ENCODE measurements at places on chromosomes 6 and 20.

- no peak for DNase-seq
Measured at GRCh38 chr6:158037771-158038170, 56.1 kb downstream of the SYNJ2 start.

GRCh38 chr6:150987371-150987828 is 121.9 kb downstream of the MTHFD1L start:
- no peak for DNase-seq

DNA sequence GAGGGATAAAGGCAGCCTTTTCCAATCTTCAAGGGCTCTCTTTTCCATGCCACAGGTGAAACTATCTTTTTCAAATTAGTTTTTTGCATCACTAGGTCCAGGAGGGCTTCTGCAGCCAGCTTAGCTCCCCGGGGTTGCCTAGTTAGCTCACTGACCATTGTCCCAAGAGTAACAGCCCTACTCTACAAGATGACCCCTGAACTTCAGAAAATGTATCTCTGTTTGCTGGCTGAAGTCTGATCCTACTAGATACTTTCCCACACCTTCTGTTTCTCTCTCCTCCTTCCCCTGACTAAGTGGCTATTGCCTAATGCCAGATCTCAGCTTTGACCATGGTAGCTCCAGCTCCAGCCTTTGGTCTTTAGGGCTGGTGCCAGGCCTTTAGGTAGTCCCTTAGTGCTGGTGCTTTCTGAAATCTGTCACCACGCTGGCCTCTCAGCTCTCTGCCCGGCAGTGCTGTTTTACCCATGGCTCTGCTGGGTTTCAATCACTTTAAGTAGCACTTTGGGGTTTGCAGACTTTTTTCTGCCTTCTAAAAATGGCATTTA is 255.1 kb downstream of the RNGTT start:
- no peak for DNase-seq

DNA sequence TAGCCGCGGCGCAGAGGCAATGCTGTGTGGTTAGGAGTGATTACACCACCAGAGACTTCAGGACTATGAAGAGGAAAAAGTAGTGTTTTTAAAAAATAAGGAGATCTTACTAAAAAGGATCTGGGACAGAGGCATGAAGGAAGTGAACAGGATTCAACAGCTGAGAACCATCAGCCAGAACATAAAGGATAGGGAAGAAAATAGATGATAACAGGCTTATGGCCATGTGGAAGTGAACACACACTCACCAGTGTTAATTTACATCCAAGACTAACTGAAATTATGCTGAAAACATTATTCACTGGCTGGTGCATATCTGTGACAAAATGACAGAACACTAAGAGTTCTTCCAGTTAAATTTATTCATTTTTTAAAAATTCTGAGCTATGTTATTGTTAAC is 47.5 kb upstream of the BCLAF1 start:
- DNase-seq: no peak

GRCh38 chr6:158038291-158039177 is 56.9 kb downstream of the SYNJ2 start:
- no peak for DNase-seq

GRCh38 chr20:51449498-51450220 is 92.9 kb downstream of the NFATC2 start:
- no peak for DNase-seq
